NCI-H446 (cell line): ENCODE measurements at places on chromosomes 4 and X.

DNA sequence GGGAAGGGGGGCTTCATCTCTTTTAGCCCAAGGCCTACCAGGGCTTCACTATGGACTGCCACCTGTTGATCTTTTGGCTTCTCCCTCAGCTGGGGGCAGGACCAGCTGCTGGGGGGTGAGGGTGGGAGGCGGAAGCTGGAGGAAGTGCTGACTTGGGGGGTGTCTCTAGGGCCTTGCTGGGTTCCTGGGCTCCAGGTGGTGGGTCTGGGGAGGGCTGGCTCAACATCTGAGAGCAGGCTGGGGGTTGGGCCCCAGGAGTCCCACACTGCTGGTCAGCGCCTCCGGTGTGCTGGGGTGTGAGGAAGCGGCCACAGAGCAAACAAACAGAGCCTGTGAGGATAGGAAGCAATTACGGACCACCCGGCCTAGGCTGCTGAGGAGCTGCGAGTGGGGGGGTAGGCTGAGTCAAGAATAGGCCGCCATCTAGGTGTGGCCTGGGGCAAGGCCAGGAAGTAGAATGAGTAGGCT is 85.7 kb downstream of the EFNB1 start:
- DNase-seq: no peak

- DNase-seq: no peak
Observed at GRCh38 chr4:67933038-67933437, 30.3 kb downstream of the TMPRSS11A start.

DNA sequence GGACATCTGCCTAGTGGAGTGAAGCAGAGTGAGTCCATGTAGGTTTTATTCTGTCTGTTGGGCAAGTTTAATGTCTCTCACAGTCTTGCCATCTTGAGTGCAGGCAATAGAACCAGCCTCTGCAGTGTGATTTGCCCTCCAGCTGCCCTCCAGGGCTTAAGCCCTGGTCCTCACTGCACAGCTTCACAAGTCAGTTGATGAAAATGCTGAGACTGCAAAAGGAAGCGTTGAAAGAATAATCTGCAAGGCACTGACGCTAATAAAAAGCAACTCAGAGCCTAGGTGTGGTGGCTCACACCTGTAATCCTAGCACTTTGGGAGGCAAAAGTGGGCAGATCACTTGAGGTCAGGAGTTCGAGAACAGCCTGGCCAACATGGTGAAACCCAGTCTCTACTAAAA is 54.1 kb upstream of the PHOX2B start:
- DNase-seq: no peak

DNA sequence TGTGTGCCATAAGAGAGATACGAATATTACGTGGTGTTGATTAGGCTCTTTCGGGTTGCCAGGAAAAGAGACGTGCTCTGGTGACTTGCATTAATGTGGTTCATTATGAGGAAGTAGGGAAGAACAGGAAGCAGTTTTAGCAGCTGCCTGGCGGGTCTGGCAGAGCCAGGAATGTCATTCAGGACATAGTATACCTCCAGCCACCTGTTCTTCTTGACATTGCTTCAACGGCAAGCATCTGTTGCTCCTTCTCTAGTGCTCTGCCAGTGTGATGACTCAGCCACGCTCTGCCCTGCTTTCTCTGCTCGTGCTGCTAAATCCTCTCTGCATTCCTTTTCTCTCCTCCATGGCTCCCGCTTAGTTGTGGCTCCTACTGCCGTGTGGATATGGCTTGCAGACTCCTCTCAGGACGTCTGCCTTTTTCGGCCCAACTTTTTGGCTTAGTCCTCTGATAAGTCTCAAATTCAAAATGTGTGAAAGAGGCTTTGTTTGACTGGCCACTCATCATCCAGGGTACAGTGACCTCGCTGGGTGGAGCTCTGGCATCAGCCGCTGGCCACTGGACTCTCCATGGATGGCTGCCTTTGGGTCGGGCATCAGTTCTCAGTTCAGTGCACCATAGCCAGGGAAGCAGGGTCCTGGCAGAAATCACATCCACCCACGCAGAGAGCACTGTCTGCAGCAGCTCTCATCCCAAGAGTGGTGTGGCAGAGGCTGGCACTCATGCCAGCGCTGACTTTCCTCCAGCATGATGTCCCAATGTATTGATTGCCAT is 89.3 kb upstream of the KLF3 start:
- DNase-seq: peak; percentile 72

GRCh38 chr4:110361921-110362320 is 114.0 kb upstream of the ENPEP start:
- DNase-seq: no peak

GRCh38 chr4:185809121-185809520 is 2.9 kb downstream of the SORBS2 start:
- no peak for DNase-seq

- no peak for DNase-seq
Observed at GRCh38 chr4:7352486-7352885, 82.2 kb downstream of the PSAPL1 start.

GRCh38 chr4:174582463-174582862 is 60.2 kb upstream of the HPGD start:
- no peak for DNase-seq

GRCh38 chrX:31236231-31236630 is 164.4 kb upstream of the FTHL17 start:
- no peak for DNase-seq

DNA sequence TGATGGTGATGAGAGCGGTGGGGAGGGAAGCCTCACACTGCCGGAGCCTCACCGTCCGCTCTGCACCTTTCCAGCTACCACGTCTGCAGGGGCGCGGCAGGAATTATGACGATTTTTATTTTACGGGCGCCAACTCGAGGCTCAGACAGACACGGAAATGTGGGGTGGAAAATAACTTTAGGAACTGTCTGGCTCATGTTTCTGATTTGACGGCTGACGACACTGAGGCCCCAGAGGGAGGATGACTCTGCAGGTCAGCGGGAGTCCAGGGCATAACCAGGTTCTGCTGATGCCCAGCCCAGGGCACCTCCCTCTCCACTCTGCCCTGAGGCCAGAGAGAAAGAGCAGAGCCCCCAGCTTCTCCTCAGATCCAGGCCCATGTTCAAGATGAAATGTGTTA is 43.9 kb downstream of the C4orf50 start:
- DNase-seq: no peak

GRCh38 chr4:184383497-184384055 is 90.8 kb downstream of the IRF2 start:
- no peak for DNase-seq

GRCh38 chr4:163148466-163149336 is 18.0 kb downstream of the NAF1 start:
- no peak for DNase-seq

GRCh38 chrX:131577413-131577812 is 33.5 kb downstream of the OR13H1 start:
- DNase-seq: no peak

GRCh38 chrX:73206366-73206765 is 8.3 kb downstream of the NAP1L2 start:
- no peak for DNase-seq

GRCh38 chr4:20646287-20646686 is 54.0 kb upstream of the PACRGL start:
- DNase-seq: no peak

DNA sequence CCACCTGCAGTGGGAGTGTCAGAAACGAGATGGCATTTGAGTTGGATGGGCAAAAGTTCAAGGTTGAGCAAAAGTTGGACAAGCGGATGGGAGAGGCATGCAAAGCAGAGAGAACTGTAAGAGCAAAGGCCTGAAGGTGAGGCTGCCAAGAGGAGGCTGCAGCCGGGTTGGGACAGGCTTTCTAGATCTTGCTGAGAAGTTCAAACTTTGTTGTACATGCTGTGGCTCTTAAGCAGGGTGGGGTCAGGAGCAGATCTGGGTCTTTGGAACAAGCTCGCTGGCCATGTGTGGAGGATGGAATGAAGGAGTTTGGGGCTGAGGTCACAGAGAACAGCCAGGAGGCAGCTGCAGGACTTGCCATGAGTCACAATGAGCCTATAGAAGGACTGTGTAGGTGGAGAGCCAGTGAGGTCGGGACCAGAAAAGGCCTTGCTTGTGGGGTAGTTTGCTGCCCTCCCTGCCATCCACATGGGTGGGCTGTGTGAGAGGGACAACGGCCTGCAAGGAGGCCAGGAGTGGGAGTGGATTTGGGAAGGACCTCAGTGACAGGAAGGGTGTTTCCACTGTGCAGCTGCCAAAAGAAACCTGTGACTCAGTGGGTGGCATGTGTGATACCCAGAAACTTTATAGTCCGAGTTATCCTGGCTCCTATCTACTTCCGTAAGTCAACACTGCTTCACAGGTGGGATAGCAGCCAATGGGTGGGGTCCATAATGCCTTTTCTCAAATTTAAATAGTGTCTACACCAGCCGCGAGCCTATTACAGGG is 210.4 kb downstream of the MID1IP1 start:
- no peak for DNase-seq

- DNase-seq: no peak
Observed at GRCh38 chr4:19615086-19615689, 636.5 kb upstream of the SLIT2 start.

DNA sequence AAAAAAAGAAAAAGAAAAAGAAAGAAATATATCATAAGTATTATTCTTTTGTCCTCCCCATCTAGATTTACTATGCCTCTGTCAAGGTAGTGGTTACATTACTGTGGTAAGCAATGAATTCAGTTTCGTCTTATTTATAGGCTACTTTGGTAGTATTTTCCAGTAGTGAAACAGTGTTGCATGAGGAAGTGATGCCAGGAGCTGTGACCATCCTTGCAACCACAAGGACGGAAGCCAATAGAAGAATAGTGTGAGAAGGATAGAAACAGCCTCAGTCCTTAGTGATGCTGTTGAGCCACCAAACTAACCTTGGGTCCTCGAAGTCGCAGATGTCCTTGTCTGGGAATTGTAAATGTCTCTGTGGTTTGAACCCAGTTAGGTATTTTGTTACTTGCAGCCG is 328.5 kb downstream of the PPP3CA start:
- DNase-seq: no peak
